Thoracic aorta (tissue), 2 donors: ENCODE measurements at places on chromosomes 16 and 17.
A peak's percentile ranks its signal among the peaks of the same experiment; 100 is the strongest.

GRCh38 chr17:36899250-36900159, 37.8 kb upstream of the LHX1 start:
- DNase-seq: no peak

DNA sequence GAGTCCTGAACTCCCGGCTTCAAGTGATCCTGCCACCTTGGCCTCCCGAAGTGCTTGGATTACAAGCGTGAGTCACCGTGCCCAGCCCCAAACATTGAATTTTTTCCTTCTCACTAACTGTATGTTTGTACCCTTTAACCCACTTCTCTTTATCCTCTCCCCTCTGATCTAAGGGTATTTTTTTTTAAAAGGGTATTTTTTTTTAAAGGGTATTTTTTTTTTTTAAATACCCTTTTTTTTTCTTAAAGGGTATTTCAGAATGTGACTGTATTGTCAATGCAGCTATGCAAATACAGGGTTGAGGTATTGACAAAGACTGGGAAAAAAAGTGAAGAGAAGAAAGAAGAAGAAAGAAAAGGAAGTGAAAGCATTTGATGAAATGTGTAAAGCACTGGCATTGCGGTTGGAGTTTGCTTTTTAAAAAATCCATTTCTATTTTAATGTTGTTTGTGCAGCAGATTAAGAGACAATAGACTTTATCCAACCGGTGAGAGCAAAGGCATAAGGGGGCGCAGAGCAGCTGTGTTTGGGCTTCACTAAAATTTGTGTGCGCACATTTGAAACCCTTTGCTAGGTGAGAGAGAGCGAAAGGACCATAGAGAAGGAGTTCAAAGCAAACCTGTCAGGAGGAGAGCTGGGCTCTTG, 42.4 kb downstream of the SYT17 start:
- DNase-seq: no peak

DNA sequence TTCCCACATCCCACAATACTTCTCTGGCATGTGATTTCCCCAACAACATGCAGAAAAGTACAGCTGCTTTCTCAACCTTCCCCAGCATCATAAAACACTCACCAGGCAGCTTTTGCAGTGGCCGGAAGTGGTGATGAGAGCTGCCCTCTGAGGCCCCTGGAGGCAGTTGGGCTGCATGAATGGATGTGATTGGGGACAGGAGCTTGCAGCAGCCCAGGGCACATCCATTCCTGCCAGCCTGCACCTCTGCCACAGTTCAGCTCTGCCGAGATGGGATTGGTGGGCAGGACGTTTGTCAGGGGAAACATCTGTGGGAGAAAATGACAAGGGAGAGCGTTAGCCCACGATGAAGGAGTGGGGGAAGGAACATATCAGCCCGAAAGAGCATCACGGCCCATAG, 19.8 kb downstream of the NUBP1 start:
- no peak for DNase-seq

DNA sequence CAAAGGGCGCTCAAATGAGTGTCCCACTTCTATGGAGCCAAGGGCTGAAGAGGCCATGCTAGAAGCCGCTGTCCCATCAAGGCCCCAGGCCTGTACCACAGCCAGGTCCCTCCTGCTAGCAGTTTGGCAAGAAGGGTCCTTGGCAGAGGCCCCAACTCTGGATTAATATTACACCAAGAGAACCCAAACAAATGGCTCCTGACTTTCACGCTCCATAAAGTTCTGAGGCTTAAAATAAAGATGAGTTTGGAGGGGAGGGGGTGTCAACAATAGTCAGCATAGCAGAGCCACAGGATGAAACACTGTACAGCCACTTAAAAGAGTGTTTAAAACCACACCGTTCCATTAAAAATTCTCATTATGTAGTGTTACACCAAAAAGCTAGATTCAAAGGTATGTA, 30.5 kb downstream of the CUEDC1 start:
- DNase-seq: no peak

DNA sequence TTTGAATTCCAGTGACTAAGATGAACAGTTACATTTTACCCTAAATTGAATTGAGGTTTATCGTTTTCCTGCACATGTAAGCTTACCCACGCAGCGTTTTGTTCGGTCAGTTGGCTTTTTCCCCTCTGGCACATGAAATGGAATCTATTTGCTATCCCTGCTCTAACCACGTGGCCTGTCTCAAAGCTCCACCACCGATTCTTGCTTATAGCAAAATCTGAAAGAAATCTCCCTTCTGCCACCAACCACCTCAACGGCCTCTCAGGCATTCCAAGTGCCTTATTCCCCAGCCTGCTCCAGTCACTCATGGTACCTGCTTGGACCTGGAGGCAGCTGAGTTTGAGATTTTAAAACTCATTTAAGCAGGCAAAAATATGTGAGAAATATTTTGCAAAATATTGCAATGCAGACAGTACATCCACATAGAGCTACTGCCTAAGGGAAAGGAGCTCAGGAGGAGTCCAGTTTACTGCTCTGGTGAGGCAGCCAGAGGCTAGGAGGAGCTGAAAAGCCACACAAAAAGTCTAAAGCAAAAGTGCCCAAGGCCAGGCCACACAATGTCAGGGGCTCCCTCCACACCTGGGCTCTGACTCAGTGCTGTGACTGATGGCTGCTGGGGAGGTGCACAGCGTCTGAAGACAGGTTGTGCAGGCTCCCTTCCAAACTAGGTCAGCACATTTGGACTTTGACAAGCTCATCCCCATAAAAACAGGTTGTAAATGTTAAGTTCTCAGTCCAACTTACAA, 26.4 kb downstream of the ARHGAP17 start:
- DNase-seq: no peak

DNA sequence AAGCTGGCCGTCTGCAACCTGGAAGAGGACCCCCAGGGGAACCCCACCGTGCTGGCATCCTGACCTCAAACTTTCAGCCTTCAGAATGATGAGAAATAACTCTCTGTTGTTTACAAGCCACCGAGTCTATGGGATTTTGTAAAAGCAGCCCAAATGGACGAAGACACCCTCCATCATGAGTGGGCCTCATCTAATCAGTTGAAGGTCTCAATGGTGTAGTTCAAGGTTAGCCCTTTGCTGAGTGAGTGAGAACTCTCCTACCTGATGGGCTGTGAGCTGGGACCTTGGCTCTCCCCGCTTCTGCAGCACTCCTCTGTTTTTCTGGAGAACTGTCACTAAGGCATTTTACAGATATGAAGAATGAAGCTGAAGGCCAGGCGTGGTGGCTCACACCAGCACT, 325.9 kb upstream of the TNRC6C start:
- no peak for DNase-seq

GRCh38 chr16:86768228-86768791, 190.0 kb downstream of the FOXL1 start:
- DNase-seq: no peak

- DNase-seq: no peak
Observed at GRCh38 chr16:27232061-27232900, 29.0 kb downstream of the KDM8 start.

GRCh38 chr16:85372627-85373372, 240.3 kb upstream of the GSE1 start:
- peak; percentile 58 for DNase-seq

DNA sequence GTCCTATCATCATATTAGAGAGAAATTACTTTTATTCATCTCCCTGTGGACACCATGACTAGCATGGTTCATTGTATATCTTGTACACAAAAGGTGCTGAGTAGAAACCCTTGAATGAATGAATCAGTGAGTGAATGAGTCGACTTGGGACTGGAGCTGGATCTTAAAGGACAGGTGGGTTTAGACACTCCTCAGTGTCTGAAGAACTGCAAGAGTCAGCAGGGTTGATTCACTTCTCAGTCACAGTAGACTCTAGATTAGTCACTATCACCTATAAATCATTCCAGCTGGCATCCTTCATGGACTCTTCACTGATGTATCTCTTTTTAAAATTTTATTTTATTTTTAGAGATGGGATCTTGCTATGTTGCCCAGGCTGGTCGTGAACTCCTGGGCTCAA, 30.1 kb upstream of the PMFBP1 start:
- no peak for DNase-seq

GRCh38 chr16:55513616-55514015, 4.7 kb downstream of the LPCAT2 start:
- DNase-seq: no peak

DNA sequence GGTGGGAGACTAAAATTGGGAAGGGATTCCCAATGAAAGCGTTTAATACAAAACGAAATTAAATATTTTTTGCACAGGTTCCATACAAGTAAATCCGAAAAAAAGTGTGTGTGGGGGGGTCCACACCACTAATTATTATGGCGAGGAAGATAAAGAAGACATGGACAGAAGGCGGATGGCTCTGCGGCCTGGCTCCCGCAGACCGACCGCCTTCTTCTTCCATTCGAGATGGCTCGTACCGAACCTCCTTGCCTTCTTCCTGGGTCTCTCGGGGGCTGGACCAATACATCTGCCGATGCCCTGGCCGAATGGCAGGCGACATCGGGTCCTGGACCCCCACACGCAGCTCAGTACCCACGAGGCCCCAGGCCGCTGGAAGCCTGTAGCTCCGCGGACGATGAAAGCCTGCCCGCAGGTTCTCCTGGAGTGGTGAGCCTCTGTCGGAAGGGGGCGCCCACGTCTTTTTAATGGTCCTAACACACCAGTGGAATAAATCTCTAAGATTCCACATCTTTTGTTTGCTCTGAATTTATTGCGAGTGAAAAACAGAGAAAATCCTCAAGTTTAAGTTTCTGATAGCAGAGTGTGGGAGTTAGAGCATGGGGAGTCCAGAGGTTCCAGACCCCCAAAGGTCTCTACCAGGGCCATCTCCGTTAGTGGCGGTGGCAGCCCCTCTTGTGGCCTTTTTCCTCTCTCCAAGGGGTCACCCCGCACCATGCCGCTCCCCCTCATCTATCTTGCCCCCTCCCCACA, 1.4 kb downstream of the PRAC2 start:
- DNase-seq: peak; percentile 40

GRCh38 chr17:71460943-71461342, 659.9 kb upstream of the SOX9 start:
- DNase-seq: no peak

DNA sequence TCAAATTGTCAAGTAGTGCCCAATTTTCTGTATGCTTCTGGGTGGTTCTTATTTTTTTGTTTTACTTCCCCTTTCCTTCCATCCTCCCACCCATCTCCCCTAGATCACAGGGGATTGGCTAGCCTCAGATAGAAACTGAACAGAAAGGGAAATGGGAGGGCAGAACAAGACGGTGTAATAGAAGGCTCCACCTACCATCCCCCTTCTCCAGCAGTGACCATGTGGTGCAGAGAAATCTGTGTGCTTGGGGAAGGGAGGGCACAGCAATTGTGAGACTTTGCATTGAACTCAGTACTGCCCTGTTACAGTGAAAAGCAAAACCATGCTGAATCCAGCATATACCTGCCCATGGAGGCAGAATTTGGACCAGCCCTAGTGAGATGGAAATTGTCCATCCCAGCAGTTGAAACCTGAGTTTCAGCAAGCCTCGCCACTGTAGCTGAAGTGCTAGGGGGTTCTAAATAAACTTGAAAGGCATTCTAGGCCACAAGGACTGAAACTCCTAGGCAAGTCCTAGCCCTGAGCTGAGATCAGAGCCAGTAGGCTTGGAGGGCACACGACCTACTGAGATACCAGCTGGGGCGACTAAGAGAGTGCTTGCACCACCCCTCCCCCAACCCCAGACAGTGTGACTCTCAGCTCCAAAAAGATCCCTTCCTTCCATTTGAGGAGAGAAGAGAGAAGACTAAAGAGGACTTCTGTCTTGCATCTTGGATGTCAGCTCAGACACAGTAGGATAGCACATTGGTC, 5.2 kb downstream of the SLFN11 start:
- DNase-seq: no peak

DNA sequence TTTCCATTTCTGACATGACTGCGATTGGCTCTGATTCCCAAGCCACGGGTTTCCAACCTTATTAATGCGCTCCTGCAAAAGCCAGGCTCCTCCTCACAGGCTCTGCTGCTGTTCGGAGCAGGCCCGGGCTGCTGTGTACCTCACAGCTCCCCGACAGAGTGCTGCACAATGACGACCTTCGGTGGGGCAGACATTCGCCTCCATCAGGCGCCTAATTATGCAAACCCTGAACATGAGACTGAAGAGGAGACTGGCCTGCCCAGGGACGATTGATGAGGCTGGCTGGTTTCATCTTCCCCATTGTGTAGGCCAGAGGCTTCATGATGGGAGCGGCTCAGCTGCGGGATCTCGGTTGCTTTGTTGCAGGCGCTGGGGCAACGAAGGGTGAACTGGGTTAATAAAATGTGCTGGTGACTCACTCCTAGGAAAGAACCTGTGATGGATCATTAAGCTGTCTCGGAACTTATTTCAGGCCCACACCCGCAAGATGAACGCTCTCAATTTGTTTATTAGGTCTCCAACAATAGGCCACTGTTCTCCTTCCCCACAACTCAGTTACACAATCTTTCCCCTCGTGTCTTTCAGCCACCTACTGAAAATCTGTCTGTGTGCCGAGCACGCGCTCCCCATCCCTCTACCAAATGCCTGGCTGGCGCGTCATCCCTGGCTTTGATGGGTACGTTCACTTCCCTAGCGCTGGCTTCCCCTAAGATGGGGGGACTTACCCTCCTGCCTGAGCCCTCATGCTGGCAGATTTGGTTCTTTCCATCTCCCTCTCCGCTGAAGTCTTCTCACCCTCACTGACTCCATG, 27.2 kb upstream of the TOB1 start:
- DNase-seq: no peak
